Hypothalamus (tissue), 51 donors: ENCODE measurements at places on chromosomes 6 and 20.
A peak's percentile ranks its signal among the peaks of the same experiment; 100 is the strongest.

DNA sequence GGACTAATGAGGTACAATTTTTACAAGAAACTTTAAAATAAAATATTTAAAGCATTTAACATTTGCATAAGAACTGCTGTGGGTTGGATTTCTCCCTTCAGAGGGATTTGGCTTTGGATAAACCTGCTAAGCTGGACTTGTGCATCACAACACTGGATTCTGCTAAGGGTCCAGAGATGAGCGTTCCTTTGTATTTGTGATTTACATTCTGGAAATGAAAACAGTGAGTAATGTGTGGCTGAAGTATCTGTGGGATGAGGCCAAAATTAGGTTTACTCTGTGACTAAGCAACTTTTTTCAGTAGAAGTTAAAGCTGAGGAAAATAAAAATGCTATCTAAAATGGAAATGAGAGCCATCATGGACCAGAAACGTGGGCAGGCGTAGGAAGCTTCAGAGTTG lies 494.3 kb downstream of the EPM2A start:
- no peak for DNase-seq

GRCh38 chr6:114195631-114196403 lies 147.0 kb downstream of the HS3ST5 start:
- no peak for DNase-seq

GRCh38 chr6:134097114-134097707 lies 44.8 kb upstream of the SLC2A12 start:
- DNase-seq: peak; percentile 33

GRCh38 chr20:33787253-33787891 lies 23.8 kb upstream of the CHMP4B start:
- DNase-seq: no peak

- no peak for DNase-seq
These were observed 801.0 kb upstream of the CITED2 start for GRCh38 chr6:140175486-140175885.

GRCh38 chr6:40681622-40682021 lies 94.5 kb upstream of the LRFN2 start:
- DNase-seq: no peak
